M059J (cell line): ENCODE measurements at places on chromosomes 4 and X.

DNA sequence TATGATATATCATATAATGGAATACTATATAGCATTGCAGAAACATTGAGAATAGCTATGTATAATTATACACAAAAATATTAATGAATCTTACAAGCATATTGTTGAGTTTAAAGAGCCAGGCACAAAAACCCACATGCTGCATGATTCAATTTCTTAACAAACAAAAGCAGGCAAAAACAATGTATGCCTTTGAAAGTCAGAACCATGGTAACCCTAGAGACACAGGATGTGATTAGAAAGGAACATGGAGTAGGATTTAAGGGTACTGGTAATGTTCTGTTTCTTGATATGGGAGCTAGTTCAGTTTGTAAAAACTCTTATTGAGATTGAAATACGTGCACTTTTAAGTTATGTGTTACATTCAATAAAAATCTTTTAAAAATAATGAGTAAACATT is 21.5 kb downstream of the CXCL8 start:
- no peak for DNase-seq

DNA sequence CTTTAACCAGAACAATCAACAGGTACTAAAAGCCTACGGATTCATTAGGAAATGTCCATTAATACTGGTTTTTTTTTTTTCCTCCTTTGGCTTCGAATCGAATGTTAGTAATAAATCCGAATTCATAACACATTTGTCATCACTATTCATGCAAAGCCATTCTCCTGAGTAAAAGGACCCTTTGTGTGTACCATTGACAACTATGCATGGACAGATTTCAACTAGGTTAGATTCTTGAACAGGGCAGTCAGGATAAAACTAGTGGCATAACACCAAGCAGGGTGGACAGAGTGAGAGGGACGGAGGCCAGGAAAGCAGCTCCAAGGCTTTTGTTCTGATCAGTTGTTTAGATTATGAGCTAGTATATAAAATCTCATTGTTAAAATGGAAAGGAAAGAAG is 1722.0 kb upstream of the TENM3 start:
- no peak for DNase-seq

GRCh38 chr4:73341454-73341853 is 62.6 kb upstream of the ALB start:
- peak; percentile 53 for DNase-seq

GRCh38 chr4:153075836-153076518 is 128.3 kb upstream of the TRIM2 start:
- DNase-seq = no peak

- DNase-seq = no peak
Observed at GRCh38 chr4:10731690-10732089, 47.1 kb upstream of the CLNK start.

GRCh38 chrX:118862091-118862490 is 38.5 kb downstream of the ZCCHC12 start:
- DNase-seq = peak; percentile 28

DNA sequence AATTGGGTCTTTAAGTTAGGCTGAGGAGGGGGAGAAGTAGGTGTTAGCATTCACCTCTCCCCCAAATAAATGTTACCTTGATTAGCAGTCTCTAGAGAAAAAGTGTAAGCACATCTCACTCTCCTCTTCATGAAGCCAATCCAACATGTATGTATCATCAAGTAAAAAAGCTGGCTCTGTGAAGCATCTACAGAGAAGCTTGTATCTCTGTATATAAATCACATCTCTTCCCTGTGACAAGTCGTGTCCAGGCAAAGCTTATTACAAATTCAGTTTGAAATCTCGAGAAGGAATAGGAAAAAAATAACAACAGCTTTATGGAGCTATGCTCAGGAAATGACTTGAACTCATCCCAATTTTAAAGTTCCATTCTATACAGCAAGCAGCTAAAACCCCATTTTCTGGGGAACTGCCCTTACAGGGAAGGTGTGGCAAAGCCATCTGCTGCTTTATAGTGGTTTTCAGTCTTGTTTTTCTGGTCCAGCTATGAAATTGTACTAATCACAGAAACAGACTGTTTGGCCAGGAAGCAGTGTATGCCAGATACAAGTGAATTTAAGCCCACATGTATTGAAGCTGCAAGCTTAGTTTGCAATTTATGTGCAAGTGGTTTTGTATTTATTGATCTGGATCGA is 313.3 kb upstream of the NOCT start:
- DNase-seq = no peak

DNA sequence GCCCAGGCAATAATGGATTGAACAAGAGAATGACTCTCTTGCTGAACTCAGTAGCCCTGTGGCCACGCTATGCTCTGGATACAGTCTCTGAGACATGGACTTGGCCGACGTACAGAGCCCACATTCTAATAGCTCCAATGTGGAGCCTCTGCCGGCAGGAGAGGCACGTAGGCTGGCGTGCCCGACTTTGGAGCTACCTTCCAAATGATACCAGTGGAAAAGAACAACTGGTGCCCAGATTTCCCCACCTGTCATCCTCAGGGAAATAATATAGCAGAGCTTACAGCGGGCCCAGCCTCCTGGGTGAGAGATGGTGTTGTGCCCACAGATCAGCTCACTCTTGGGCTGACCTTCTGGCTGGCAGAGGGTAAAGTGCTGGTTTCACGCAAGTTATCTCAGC is 10.6 kb downstream of the NDP start:
- no peak for DNase-seq

DNA sequence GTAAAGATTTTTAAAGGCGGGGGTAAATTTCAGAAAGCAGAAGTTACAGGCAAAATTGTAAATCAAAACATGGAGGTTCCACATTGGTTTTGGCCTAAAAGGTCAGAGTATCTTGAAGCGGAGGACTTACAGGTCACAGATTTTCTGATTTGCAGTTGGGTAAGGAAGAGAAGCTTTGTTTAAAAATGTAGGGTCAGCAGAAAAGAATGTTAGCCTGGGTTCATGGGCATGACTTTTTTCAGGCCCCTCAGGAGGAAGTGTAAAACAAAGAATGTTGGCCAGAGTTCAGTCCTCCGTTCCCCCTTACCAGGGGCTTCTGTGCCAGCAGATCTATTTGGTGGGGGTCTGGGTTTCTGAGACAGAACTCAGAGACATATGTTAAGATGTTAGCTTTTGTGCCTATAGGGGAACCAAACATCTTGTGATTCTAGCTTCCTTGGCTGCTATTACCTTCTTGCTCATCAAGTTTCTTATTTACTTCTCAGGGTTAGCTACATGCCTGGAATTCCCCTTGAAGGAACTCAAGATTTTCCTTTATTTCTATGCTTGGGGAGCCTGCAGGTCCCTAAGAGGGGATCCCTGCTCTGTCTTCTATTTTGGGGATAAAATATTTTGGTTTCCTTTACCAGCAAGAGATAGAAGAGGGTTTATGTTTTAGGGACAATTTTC is 160.3 kb downstream of the ANK2 start:
- no peak for DNase-seq

GRCh38 chr4:2043396-2044118 is 15.6 kb upstream of the NAT8L start:
- no peak for DNase-seq

- no peak for DNase-seq
Observed at GRCh38 chr4:71006203-71006907, 12.9 kb downstream of the DCK start.

DNA sequence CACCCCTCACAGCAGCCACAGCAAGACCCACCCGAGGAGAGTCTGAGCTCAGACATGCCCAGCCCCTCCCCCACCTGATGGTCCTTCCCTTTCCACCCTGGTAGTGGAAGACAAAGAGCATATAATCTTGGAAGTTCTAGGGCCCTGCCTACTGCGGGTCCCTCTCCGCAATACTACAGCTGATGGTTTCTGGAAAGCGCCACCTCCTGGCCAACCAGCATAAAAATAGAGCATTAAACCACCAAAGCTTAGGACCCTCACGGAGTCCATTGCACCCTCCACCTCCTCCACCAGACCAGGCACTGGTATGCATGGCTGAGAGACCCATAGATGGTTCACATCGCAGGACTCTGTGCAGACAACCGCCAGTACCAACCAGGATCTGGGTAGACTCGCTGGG is 78.2 kb downstream of the SH3BGRL start:
- DNase-seq = no peak
